ENCODE measurements at places on chromosomes 7 and 10. TPM values are rescaled to one million over a fixed set of nuclear protein-coding genes. Genes with fewer than 3 reads are reported as not detected.
A peak's percentile ranks its signal among the peaks of the same experiment; 100 is the strongest.

- DNase-seq, result no peak
These were observed 316.9 kb downstream of the INHBA start for GRCh38 chr7:41385996-41386395.

DNA sequence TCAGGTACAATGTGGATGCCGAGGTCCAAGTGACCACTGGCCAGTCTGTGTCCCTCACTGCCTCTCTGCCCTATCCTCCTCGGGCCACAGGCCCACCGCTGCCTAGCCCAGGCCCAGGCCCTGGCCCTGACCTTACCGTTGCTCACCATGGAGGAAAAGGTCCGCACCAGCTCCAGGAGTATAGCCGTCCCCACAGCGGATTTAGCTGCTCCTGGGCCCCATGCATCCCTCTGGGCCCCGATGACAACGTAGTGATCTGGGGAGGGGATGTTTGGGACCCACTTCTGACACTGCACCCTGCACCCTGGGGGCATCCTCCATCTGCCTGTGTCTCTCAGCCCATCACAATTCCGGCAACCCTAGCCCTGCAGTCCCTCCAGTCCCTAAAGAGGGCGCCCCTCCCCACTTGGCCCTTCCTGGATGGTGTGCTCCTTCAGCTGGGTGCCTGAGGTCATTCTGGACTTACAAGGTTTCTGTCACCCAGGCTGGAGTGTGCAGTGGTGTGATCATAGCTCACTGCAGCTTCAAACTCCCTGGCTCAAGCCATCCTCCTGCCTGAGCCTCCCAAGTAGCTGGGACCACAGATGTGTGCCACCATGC is 12.1 kb downstream of the TFR2 start:
- no peak for DNase-seq

GRCh38 chr10:78907551-78908211 is 161.1 kb upstream of the ZMIZ1 start:
- DNase-seq, result no peak

- no peak for DNase-seq
These were observed 83.7 kb downstream of the CARD11 start for GRCh38 chr7:2959828-2960599.

DNA sequence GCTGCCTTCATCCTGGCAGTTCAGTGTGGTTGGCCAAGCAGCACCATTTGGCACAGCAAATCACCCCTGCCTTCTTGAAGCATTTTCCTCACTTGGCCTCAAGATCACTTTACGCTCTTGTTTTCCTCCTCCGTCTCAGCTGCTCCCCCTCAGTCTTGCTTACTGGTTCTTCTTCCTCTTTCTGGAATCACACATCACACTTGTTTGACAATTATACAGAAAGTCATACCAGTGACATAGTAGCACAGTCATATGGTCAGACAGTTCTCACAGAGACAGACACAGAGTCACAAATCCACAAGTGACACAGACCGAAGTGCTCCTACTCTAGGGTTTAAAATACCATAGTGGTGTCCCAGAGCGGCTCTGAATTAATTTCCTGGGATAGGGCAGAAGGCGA is 43.8 kb upstream of the ARL4A start:
- DNase-seq, result no peak

DNA sequence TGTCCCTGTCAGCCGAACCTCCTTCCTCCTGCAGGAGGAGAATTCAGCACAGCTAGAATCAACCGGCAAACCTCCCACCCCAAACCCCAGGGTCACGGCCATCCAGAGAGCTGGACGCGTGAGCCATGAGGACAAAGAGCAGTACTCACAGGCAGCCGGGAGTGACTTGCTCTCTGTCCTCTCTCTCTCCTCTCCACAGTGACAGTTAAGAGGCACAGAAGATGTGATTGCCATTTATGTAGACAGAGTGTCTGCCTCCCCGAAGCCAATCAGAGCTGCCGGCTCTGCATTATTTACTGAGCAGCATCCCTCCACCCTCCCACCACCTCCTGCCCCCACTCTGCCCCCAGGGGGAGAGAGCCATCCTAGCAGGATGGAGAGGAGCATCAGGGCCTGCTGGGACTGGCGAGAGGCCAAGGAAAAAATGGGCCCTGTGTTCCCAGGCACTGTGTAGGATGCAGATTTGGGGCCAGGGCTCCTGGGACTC is 4.3 kb downstream of the DDC start:
- peak; percentile 80 for DNase-seq

DNA sequence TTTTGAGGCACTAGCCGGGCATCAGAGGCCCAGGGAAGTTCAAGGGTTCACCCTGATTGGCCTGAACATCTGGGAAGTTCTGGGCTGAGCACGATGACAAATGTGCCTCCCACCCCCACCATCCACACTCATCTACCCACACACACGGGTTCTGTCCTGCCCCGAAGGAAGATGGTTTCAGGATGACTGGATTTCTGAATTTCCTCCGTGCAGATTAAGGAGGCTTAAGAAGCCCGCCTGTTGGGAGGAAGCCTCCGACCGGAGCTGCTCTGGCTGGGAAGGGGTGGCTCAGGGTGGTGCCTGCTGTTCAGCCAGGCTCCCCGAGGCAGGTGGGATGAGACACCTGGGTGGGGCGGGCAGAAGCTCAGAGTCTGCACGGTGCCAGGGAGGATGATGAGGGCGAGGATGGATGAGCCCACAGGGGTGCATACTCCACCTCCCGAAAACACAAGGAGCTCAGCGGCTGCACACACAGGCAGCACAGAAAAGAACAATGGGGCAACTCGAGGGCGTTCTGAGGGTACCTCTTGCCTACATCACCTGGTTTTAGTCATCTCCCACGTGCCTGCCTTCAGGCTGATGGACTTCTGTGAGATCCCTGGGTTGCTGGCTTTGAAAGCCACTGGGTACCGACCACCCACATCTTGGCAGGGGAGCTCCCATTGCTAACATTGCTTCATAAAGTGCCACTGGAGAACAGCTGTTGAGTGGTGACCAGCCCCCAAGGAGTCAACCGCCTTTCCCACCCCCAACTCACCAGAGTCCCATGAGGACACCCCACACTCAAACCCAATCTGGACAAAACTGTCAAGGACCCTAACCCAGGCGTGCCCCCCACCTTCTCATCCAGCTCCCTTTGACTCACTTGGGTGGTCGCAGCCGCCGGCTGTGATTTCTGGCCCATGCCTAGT is 41.2 kb downstream of the CALML3 start:
- no peak for DNase-seq

GRCh38 chr7:85336086-85336485 is 149.2 kb upstream of the SEMA3D start:
- DNase-seq, result no peak

DNA sequence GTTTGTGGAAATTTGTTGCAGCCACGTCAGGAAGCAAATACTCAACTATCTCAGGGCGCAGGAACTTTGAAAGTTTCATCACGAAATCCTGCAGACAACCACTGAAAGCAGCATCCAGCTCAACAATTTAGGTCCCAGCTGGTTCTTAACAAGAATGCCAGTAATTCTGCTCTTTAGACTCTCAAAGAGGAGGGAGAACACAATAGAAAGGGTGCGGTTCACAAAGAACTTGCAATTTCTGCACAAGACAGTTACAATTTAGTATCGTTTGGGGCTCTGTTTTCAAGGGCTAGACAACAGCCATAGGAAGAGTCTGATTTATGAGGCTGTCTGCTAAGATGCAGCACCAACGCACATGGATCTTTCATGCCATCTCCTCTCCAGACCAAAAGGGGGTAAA is 223.1 kb downstream of the FGFR2 start:
- DNase-seq, result no peak

GRCh38 chr10:60731134-60731885 is 47.0 kb upstream of the CDK1 start:
- DNase-seq, result no peak

DNA sequence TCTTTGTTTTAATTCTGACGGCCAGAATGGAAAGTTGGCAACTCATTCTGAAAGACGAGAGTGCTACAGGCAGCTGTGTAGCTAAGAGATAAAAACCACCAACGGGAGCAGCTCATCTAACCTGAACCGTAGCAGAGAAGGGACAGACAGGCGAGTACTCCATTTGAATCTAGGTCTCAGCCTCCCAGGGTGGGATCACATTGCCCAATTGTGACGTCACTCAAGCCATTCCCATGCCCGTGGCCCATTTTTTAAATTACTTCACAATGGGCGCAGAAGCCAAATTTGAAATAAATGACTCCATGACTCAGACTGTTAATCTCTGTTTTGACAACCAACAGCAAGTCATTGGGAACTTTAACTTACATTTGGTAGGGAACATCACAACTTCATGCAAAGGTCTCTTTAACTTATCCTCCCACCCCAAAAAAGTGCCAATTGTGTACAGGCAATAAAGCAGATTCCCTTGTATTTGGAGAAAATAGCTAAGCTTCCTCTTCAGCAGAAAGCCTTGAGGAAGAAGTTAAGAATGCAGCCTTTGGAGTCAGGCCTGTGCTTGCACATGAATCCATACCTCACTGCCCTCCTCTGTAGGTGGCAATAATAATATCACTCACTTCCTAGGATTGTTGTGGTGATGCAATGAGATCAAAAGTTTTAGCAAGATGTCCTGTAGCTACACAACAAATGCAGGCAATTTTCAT is 93.2 kb upstream of the KIF5B start:
- no peak for DNase-seq

- no peak for DNase-seq
These were observed 81.0 kb downstream of the MYL10 start for GRCh38 chr7:101547916-101548661.

DNA sequence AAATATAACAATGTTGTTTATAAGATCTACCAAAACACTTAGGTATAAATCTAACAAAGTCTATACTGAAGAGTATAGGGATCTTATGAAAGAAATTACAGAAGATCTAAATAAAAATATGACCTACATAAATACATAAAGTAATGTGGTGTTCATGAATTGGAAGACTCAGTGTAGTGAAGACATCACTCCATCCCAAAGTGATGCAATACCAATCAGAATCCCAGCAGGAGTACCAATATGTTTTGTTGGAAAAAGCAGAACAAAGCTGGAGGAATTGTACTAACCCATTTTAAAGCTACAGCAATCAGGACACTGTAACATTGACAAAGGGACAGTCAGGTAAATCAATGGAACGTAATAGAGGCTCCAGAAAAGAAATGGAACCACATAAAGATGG is 76.4 kb downstream of the CCSER2 start:
- no peak for DNase-seq

- peak; percentile 5 for DNase-seq
These were observed 975.2 kb downstream of the SORCS1 start for GRCh38 chr10:106189292-106189691.

DNA sequence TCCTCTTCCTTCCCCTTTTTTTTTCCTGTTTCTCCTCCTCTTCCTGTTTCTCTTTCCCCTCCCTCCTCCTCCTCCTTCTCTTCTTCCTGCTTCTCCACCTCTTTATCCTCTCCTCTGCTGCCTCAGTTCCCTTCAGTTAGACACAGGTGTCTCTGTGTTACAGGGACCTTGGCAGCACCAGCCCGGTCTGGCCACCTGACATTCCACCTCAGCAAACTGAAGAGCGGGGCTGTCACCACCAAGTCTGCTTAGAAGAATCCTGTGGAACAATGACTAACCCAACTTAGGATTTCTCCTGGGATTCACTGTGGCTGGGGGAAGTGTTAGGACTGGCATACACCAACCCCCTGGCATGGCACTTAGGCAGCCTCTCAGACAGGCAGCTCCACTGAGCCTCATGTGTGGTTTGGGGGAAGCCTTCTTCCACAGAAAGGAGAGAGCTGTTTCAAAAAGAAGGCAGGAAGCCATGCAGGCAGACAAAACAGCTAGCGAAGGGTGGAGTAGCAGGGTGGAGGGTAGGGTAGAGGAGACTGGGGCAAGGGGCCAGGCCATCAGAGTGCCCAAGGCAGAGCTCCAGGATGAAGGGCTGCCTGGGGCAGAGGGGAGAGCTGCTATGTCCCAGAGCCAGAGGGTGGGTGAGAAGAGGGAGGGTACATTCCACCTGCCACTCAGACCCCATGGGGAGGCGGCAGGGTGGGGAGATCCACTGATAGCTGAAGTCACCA is 13.2 kb upstream of the GDF10 start:
- no peak for DNase-seq

DNA sequence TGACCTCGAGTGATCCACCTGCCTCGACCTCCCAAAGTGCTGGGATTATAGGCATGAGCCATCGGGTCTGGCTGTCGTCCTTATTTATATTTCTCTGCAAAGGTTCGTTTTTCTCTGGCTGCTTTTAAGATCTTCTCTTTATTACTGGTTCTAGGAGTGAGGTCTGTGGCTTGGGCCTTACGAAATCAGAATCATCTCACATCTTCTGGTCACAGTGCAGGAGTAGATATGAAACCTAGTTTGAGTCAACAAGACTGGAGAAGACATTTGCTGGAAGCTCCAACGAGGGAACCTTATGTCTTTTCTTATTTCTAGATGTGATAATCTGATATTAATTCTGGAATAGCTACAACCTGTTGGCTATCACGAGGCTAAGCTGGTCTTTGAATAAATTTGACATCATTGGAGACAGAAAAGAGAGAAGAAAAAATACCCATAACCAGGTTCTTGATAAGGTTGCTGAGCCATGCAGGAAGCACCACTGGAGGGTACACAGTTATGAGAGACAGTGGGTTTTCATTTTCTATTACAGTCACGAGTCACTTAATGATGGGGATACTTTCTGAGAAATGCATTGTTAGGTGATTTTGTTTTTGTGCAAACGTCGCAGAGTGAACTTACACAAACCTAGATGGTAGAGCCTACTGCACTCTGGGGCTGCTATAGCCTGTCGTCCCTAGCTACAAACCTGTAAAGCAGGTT is 25.6 kb upstream of the IL15RA start:
- DNase-seq, result no peak

- DNase-seq, result no peak
These were observed 1.1 kb upstream of the ICA1 start for GRCh38 chr7:8263048-8263447.

- no peak for DNase-seq
These were observed 957.8 kb downstream of the GATA3 start for GRCh38 chr10:9012312-9012711.

DNA sequence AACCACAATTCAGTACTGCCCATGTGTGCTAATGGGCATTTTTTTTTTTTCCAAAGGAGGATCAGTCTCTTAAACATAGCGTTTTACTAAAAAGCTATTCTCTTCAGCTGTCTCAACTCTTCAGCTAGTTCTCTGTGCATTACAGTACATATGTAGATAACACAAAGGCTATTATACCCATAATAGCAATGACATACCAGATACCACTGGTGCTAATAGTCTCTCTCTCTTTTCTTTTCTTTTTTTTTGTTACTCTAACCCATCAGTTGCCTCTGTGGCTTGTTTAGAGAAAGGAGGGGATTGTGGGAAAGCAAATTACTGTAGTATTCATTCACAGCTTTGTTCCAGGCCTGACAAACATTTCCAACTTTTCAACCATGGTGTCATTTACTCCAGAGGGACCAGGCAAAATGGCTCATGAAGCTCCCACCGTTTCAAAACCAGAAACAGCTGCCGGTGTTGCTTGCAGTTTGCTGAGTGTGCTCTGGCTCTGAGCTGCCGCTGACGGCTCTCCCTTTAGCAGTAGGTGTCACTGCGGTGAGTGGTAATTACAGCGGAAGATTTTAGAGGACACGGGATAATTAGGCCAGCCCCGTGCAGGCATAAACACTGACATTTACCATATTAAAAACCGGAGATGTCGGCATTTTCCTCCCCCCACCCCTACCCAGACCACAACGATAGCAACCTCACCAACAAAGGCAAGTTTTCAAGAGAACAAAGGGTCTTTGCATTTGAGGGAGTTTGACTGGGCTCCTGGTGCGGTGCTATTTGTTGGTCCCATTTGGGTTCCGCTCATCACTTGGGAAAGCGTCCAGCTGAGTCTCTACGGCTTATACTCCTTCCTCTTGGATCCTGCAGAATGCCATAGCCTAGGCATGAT is 1005.5 kb downstream of the KCNMA1 start:
- DNase-seq, result no peak

SPDYE16 gene
- total RNA-seq, result 0.08 TPM

CAV1 gene
- not detected for total RNA-seq

CTAGE6 gene
- total RNA-seq, result not detected

STOX1 gene
- total RNA-seq, result 6.0 TPM

TYW1B gene
- total RNA-seq, result 5.5 TPM

CTAGE15 gene
- not detected for total RNA-seq

GDF10 gene
- total RNA-seq, result not detected
